ENCODE measurements at places on chromosomes 7 and 10. TPM values are rescaled to one million over a fixed set of nuclear protein-coding genes. Genes with fewer than 3 reads are reported as not detected.

Gene TMEM184A
- 23.1 TPM for total RNA-seq

Gene ACSM6
- total RNA-seq: not detected

Gene ELFN1
- total RNA-seq: 0.75 TPM

Gene TRIP6
- total RNA-seq: 14.6 TPM

DNA sequence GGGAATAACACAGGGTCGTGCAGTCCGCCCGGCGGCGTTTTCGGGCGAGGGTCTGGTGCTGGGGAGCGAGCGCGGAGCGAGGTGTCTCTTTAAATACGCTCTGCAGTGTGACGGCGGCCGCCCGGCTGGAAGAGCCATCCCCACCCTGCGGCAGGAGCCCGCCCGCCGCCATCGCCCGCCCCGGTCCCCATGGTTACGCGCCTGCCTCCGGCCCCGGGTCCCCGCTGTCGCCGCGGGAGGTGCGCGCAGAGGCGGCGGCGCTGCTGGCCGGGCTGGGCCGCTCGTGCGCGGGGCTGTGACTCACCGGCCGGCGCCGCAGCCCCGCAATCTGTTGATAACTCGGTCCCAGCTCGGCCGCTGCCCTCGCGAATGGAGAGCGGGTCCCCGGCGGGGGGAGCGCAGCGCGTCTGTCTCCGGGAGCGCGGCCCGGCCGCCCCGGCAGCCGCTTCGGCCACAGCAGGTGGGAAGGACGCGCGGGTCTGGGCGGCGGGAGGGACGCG is at the start of gene ADGRA1:
Gene ADGRA1, plus strand, starts transcription at position 246 of the 500 bp plus-strand sequence. CDS start 986 bp downstream, outside the sequence.
- DNase-seq: no peak

DNA sequence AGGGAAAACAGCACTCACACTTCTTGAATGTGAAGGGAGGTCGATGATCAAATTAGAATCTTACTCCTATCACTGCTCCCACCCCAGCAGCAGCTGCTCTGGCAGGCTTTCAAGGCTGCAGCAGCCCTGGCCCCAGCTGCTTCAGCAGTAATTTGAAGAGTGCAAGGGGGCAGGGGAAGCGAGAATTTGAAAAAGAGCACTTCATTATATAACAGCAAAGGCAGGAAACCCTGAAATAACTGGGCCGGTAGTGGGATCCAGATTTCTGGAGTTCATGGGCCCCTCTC is 44.9 kb downstream of the MYPN start:
- no peak for DNase-seq

Measured in PC-3 (cell line).